ENCODE measurements at places on chromosomes 13 and 19.
A peak's percentile ranks its signal among the peaks of the same experiment; 100 is the strongest.

- no peak for DNase-seq
These were observed 12.6 kb downstream of the METTL21C start for GRCh38 chr13:102682211-102682610.

DNA sequence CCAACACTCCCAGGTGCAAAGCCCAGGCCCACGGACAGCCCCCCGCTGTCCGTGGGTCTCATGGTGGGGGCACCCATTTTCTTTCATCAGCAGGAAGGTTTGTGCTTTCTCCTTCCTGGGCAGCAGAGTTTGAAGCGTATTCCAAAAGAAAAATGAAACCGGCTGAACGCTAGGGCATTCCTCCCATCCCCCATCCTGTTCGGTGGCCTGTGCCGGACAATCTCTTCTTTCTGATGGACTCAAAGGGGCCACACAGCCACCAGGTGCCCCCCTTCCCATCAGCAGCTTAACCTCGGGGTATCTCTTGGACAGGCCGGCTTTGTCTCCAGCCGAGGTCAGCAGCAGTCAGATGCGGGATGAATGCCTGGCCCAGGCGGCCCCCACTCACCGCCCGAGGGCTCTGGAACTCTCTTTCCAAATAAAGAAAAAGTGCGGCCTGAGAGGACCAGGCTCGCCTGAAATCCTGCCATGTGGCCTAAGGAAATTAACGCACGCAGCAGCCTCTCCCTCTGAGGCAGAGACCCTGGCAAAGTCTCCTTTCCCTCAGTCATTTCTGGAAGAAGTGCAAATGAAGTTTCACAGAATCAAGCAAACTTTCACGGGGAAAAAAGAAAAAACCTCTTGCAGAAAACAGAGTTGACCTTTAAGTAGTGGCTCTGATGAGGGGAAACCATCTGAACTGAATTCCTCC is 67.8 kb downstream of the RASA3 start:
- no peak for DNase-seq

DNA sequence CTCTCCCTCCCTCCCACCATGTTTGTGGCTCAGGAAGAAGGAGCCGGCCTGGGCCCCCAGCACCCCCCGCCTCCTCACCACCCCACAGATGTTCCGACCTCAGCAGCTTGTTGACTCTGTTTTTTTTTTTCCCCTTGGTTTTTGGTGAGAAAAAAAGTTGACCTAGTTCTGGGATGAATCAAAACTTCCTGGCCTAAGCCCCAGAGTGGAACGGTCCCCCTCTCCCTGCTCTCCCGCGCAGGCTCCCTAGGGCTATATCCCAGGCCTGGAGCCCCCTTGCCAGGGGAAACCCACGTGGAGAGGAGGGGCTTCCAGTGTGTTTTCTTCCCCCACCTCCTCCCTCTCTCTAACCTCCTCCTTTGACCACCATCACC is 4.0 kb downstream of the COL5A3 start:
- DNase-seq = no peak

DNA sequence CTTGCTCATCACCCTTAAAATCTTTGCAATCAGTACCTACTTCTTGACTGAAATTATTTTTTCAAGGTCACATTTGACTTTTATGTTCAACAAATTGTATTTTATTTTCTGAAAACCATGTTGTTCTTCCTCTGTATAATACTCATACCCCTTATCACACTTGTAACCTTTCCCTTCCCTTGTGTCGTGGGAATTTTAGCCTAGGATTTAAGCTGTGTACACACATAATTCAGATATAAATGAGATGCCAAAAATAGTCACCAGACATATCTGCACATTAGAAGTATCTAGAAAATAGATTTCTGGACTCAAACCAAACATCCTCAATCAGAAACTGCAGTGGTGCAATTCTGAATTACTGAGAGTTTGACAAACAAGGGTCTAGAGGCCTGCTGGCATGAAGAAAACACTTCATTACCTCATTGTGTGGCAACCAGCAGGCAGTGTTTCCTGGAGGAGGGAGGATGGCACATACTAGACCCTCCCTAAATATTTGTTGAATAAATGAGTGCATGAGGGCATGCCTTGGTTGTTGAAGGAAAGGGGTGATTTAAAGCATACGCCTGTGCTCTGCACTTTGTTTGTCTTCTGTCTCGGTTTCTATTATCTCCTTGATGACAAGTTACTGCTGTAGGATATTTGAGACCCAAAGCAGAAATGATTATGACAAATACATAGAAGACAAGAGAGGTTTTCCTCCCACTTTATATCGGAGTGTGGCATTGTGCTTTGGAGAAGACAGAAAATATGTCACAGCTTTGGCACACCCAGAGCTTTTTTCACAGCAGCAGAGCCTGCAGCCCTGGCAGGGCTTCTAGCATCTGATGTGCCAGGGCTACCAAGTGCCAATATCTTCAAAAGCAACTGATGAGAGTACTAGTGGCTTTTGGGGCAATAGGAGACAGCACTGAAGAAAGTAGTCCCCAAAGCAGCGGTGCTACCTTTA is 881.1 kb downstream of the PCDH9 start:
- DNase-seq = peak; percentile 85

DNA sequence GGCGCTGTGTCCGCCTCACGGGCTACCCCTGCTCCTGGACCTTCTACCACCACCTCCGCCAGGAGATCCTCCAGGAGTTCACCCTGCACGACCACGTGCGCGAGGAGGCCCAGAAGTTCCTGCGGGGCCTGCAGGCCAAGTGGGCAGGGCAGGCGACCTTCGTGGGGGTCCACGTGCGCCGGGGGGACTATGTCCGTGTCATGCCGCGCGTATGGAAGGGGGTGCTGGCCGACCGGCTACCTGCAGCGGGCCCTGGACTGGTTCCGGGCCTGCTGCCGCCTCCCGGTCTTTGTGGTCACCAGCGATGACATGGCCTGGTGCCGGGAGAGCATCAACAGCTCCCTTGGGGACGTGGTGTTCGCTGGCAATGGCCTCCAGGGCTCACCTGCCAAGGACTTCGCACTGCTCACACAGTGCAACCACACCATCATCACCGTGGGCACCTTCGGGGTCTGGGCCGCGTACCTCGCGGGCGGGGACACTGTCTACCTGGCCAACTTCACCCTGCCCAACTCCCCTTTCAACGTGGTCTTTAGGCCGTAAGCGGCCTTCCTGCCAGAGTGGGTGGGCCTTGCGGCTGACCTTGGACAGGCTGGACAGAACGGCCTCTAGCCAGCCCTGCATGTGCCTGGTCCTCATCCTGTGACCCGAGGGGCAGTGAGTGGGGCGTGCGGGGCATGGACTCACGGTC is 7.8 kb upstream of the NTN5 start:
- no peak for DNase-seq

- DNase-seq = no peak
These were observed 1.4 kb upstream of the SLC7A9 start for GRCh38 chr19:32870981-32871451.

DNA sequence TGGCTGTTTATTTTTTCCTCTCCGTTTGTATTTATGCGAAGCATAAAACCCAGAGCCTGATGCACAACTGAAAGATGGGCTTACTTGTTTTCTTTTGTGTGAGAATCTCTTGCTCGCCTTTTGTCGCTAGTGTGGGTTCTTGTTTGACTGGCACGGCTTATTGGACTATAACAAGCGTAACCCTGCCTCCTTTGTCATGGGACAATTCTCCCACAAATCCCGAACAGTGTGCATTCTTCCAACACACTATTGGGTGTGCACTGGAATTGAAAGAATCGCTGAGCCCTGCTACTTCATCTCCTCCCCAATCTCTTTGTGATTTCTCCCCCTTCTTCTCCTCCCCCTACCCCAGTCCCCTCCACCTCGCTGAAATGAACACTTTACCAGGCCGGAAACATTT is 110.8 kb downstream of the ZIC5 start:
- DNase-seq = no peak

DNA sequence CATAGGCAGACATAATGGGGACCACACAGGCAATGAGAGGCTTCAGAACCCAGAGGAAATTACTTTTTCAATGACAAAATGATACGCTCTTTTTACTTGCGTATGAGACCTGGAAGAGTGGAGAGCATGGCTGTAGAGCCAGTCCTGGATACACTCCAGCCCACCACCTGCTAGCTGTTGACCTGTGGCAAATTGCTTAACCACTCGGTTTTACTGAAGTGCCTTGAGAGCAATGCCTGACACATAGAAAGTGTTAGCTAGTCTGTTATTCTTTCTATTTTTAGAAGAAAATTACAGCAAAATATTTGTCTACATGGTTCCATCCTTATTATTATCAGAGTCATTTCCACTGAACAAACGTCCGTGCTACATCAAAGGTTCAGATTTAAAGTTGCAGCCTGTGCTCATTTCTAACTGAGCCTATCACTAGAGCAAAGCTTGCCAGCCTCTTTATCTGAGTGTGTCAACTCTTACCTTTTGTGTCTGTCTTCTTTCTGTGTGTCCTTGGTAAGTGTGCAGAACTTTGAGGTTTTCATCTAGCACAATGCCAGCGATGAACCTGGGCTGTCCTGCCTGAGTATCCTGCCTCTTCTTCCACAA is 9.6 kb upstream of the GPR183 start:
- DNase-seq = peak; percentile 82

DNA sequence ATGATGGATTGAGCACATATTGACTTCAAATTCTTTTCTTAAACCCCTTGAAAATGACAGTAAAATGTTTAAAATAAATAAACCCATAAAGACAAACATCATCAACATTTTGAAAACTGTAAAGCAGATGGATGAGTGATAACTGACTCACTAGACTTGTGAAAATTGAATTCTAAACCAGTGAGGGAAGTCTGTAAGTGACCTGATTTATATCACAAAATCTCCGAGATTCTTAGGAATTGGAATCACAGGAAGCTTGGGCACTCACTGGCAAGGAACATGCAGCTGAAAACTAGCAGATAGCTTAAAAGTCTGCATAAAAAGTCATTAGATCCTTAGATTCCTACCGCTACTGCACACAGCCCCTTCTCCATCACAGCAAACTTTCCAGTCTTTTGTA is 51.3 kb upstream of the TSC22D1 start:
- no peak for DNase-seq

DNA sequence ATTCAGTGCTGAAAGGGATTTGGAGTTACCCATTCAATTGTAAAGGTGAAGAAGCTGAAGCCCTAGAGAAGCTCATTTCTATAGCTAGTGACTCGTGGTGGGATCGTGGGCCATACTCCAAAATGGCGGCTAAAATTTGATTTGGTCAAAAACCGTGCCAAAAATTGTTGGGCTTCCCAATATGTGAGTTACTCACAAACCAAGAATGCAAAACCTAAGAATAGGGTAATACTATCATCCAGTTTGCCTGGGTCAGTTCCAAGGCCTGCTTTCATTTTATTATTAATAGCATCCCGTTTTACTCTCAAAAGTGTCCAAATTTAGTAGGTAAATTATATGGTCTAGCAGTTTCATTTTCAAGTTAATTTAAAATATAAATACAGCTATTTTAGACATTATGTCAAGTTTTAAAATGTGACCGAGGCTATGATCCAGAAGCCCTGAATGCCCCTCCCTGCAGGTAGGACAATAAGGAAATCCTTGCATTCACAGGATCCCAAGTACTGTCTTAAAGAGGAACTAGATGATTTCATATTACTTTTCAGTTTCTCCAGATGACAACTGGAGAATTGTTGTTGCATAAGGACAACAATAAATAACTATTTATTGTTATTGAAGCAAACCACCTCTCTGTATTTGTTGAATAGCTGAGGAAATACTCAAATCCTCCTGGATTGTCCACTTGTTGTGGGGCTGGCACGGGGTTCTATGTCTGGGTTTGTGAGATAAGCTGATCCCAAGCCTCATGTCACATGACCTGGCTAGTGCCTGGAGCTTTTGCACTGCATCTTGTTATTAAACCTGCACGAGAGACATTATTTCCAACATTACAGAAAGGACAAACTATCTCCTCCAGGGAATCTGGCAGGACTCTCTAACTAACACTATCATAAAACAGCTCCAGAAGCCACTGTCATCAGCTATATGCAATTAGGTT is 11.6 kb upstream of the RAP2A start:
- no peak for DNase-seq

- DNase-seq = no peak
These were observed 284.5 kb downstream of the KCNRG start for GRCh38 chr13:50299546-50300249.

DNA sequence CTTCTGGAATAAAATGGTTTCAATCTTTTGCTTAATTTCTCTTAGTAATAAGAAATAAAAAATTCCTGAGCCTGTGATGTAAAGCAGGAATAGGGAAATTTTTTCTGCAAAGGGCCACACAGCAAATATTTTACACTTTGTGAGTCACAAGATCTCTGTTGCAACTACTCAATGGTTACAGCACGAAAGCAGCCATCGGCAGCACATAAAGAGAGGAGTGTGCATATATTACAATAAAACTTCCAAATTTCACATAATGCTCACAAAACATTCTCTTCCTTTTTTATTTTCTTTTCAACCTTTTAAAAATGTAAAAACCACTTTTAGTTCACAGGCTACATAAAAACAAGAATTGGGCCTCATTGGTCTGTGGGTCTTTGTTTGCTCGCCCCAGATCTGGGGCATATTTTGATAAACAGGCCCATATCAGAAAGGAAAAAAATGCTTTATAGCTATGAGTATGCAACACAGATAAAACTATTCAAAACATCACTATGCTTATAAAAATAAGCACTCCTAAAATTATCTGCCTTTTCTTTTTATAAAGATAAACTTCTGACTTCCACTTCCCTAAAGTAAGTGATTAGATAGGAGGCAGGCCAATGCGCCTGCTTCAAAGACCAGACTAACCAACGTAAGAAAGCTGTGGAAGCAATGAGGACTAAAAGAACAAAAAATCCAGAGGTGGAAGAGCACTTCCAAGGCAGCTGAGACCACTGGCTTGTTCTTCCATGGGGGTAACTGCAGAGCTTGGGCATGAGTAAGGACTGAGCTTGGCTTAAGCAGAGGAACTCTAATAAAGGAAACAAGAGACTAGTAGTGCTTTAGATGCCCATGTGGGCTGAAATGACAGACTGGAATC is 26.5 kb downstream of the MYCBP2 start:
- no peak for DNase-seq

DNA sequence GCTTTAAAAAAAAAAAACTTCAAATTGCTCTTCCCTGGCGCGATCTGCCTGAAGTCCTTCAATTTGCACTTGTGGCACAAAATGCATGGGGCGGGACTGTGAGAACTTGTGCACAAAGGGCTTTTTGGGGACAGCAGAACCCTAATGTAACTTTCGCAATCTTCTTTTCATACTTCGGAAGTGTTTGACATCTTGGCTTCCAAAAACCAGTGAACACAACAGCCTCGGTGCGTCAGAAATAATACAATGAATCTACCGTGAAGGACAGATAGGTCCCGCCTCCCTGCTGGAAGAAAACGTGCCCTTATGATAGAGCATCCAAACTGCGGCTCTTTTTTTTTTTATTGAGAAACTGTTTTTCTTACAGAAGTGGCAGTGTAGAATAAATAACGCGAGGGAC is 36.6 kb downstream of the KLF2 start:
- DNase-seq = no peak

DNA sequence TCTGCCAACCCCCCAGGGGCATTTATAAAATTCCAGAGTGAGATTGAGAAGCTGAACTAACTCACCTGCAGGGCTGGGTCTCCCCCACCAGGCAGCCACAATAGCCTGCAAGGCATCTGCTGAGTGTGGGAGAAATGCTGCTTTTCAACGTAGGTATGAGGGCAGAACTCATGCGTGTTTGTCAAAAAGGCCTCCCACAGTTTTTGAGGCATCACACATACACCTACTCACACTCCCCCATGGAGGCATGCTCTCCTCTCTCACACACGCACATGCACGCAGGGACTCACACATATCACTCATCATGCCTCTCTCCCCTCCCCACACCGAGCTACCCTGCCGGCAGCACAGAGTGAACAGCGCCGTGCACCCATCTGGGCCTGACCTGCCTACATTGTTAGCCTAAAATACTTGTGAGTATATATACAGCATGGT is 390.5 kb downstream of the FGF9 start:
- DNase-seq = peak; percentile 70

GRCh38 chr19:51524666-51525264 is 6.7 kb downstream of the SIGLEC6 start:
- DNase-seq = no peak

All from NCI-H2081 treated with DMSO at 0.1 percent for 48 hours (cell line).